ENCODE measurements at places on chromosomes 5 and 9.

- DNase-seq, result no peak
These were observed 123.8 kb upstream of the LPCAT1 start for GRCh38 chr5:1647580-1647979.

- DNase-seq, result no peak
These were observed 1.0 kb upstream of the DAB2IP start for GRCh38 chr9:121650217-121651007.

- DNase-seq, result peak; percentile 82
These were observed 8.7 kb downstream of the NREP start for GRCh38 chr5:111748304-111748763.

DNA sequence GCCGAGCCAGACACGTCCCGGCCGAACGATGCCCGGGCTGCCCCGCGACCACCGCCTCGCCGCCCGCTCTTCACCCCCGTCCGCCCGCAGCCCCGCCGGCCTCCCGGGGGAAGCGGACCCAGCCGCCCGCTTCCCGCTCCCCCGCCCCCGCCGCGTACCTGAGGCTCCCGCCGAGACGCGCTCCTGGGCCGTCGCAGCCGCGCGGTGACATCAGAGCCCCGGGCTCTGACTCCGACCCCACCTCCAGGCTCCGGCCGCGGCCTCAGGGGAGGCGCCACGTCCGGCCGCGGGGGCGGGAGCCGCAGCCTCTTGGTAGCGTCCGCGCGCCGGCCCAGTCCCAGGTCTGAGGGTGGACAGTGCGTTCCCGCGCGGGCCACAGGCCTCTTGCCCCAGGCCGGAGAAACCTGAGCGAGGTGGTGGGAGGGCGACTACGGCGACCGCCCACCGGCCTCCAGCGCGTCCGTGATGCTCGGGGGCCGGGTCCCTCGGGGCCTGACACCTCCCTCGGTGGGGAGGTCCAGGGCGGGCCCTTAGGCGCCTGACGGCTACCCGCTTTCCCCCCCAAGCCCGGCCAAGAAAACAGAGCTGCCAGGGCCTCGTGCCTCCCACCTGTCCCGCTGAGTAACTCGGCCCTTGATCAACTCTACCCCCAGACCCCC is at the start of gene SHROOM1:
TSS of gene SHROOM1 (minus strand) at position 212 of the 659 bp plus-strand sequence. CDS start 4,507 bp downstream, outside the sequence.
- peak; percentile 43 for DNase-seq

- DNase-seq, result peak; percentile 18
These were observed 55.9 kb upstream of the BARX1 start for GRCh38 chr9:94010980-94011533.

DNA sequence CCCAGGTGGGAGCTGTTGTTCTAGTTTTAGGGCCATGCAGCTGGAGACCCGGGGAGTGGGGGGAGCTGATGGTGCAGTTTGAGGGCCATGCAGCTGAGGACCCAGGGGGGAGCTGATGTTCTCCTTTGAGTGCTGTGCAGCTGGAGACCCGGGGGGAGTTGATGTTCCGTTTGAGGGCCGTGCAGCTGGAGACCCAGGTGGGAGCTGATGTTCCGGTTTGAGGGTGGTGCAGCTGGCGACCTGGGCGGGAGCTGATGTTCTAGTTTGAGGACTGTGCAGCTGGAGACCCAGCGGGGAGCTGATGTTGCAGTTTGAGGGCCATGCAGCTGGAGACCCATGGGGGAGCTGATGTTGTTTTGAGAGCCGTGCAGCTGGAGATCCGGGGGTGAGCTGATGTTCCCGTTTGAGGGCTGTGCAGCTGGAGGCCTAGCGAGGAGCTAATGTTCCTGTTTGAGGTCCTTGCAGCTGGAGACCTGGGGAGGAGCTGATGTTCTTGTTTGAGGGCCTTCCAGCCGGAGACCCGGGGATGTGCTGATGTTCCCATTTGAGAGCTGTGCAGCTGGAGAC is 14.6 kb downstream of the PDCD6 start:
- no peak for DNase-seq

DNA sequence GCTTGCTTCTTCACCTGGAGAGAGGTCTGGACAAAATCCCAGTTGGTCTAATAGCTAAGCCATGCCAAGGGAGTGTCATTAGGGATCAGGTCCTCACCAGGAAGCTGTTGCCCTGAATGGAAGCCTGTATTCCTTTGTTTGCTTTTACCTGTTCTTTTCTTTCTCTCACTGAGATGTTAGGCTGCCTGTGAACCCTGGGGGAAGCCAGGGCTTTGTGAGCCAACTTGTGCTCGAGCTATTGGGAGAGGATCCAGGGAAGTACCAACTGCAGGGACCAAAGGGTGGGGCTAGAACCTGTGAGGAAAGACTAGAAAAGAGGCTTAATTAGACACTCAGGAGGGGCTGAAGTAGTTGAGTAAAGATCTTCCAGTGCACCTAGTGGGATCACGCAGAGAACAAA is 451.2 kb upstream of the TLE4 start:
- no peak for DNase-seq

GRCh38 chr9:121088576-121088975 is 13.8 kb downstream of the CNTRL start:
- DNase-seq, result no peak

DNA sequence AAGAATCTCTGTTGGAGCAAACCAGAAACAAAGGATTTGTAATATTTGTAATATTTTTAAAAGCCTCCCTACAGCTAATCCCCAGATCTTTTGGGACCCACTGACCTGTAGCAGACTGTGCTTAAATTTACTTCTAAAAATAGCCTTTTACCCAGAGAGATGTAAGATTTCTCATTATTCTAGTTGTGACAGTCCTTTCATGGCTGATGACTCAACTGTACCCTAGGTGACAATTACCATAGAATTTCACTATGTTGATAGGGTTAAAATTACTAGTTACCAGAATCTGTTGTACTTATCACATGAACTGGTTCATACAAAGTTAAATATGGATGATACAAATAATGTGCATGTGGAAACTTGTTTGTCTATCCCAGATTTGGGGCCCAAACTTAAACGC is 543.9 kb upstream of the SEMA6A start:
- DNase-seq, result no peak

DNA sequence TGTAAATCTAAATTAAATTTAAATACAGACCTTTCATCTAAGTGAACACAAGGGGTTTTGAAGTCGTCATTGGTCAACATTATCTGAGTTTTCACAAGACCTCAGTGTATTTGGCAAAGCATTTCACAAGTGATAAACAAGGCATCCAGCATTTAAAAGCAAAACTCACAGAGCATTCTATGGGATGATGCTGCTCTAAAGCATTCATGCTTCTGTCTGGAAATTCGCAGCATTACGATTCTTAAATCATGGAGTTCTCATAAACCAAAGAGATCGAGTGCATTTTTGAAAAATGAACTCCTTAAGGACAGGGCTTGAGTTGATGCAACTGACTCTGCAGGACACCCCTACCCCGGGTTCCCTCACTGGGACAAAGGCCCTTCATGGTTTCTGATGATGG is 46.1 kb upstream of the SPATA31E1 start:
- DNase-seq, result no peak

- no peak for DNase-seq
These were observed 822 bp downstream of the RASEF start for GRCh38 chr9:83061990-83062650.

GRCh38 chr9:125843646-125844045 is 96.5 kb downstream of the PBX3 start:
- DNase-seq, result no peak

- no peak for DNase-seq
These were observed 24.0 kb upstream of the RNF130 start for GRCh38 chr5:180095545-180095944.

GRCh38 chr9:2494562-2494961 is 127.0 kb upstream of the VLDLR start:
- peak; percentile 68 for DNase-seq

- DNase-seq, result no peak
These were observed at the start of gene TMEM215 for GRCh38 chr9:32783168-32783891. Gene TMEM215 (plus strand): TSS chr9:32783540. CDS start chr9:32784184, 644 bp downstream.

DNA sequence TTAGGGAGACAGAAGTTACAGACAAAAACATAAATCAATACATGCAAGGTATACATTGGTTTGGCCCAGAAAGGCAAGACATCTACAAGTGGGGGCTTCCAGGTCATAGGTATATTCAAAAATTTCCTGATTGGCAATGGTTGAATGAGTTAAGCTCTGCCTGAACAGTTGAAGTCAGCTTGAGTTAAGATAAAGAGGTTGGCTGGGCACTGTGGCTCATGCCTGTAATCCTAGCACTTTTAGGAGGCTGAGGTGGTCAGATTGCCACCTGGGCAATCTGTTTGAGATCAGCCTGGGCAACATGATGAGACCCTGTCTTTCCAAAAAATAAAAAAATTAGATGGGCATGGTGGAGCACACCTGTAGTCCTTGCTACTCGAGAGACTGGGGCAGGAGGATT is 16.3 kb downstream of the TMC1 start:
- DNase-seq, result no peak

GRCh38 chr9:112051812-112052211 is 123.3 kb downstream of the SUSD1 start:
- DNase-seq, result peak; percentile 75

- no peak for DNase-seq
These were observed 211.6 kb upstream of the CDH12 start for GRCh38 chr5:23064710-23065109.

All from AG10803 (cell line).